ENCODE measurements at places on chromosomes 16 and 17. TPM values are rescaled to one million over a fixed set of nuclear protein-coding genes. Genes with fewer than 3 reads are reported as not detected.

The SRP68 gene
- 68.2 TPM for total RNA-seq

The PRR11 gene
- total RNA-seq, result 3.4 TPM

- no peaks in the 10 kb centered on the region for H3K36me3 ChIP-seq
- H3K4me3 ChIP-seq, result no peak overlapping the region
- no peaks in the 10 kb centered on the region for H3K27me3 ChIP-seq
These were observed 9.3 kb upstream of the CYB561 start for GRCh38 chr17:63455417-63455816.

- DNase-seq, result no peak
- no peaks in the 10 kb centered on the region for H3K36me3 ChIP-seq
- H3K27me3 ChIP-seq, result peaks cover 7% of the 10 kb centered on the region
- no peak overlapping the region for H3K4me3 ChIP-seq
- no peaks in the 10 kb centered on the region for H3K4me1 ChIP-seq
These were observed 313.1 kb upstream of the ZFHX3 start for GRCh38 chr16:73361061-73361460.

DNA sequence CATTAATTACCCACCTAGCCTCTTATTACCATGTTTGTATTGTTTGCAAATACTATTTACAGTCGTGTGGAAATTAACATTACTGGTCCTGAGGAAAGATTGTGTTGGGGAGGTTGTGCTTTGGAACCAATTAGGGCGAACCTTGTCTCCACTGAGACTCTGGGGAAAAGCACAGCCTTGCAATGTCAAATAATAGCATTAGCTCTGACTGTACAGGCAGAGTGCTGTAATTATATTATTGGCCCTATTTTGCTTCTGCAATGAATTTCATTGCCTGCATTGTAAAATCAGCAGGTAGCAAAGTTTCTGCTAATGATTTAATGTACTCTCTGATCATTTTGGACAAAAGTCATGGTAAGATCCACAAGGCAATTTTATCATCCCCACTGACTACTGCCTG lies 97.0 kb downstream of the WWOX start:
- H3K4me3 ChIP-seq, result no peak overlapping the region
- H3K27ac ChIP-seq, result no peak overlapping the region
- no peaks in the 10 kb centered on the region for H3K27me3 ChIP-seq
- H3K36me3 ChIP-seq, result no peaks in the 10 kb centered on the region
- DNase-seq, result no peak

- no peak for DNase-seq
- H3K27me3 ChIP-seq, result no peaks in the 10 kb centered on the region
- H3K36me3 ChIP-seq, result no peaks in the 10 kb centered on the region
- no peak overlapping the region for H3K4me3 ChIP-seq
These were observed 27.5 kb upstream of the ADCY7 start for GRCh38 chr16:50238868-50239301.

DNA sequence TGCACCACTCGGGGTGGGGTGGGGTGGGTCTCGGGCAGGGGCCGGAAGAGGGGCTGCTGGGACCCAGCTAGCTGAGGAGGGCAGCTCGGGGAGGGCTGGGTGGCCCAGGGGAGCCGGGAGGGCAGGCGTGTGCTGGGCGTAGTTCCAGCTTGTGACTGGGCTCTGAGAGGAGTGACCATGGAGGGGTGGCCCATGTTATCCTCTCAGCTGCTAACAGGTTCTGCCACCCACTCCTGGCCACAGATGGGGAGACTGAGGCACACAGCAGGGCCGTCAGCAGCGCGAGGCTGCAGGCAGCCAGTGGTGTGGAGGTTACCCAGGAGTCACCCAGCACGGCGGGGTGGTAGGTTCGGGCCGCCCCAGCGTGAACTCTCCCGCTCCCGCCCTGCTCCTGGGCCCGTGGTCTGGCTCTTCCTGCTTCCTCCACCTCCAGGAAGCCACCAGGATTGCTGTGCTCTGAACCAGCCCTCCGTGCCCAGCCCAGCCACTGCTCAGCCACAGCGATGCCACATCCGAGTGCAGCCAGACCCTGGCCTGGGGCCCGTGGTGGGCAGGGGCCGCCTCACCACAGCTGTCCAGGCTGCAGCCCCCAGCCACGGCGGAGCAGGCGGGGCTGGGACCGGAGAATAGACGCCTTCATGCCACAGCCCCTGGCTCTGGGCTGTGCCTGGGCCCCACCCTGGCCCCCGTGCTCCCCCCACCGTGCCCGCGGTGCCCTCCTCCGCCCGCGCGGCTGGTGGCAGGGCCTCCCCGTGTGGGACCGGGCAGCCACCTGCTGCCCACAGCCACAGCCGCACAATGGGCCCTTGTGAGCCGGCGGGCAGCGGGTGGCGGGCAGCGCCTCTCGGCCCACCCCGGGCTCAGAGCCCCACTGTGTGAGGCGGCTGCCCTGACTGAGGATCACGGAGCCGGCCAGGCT lies 26.3 kb upstream of the SSTR5 start:
- no peak overlapping the region for H3K4me3 ChIP-seq
- DNase-seq, result no peak
- H3K36me3 ChIP-seq, result no peaks in the 10 kb centered on the region
- H3K27ac ChIP-seq, result no peak overlapping the region
- H3K27me3 ChIP-seq, result peaks cover 80% of the 10 kb centered on the region

Measured in suprapubic skin (tissue), 4 donors.